NCI-H524 (cell line): ENCODE measurements at places on chromosomes 1 and 21.

- DNase-seq, result peak; percentile 83
Observed at GRCh38 chr1:72283307-72284083, 1.2 kb upstream of the NEGR1 start.

DNA sequence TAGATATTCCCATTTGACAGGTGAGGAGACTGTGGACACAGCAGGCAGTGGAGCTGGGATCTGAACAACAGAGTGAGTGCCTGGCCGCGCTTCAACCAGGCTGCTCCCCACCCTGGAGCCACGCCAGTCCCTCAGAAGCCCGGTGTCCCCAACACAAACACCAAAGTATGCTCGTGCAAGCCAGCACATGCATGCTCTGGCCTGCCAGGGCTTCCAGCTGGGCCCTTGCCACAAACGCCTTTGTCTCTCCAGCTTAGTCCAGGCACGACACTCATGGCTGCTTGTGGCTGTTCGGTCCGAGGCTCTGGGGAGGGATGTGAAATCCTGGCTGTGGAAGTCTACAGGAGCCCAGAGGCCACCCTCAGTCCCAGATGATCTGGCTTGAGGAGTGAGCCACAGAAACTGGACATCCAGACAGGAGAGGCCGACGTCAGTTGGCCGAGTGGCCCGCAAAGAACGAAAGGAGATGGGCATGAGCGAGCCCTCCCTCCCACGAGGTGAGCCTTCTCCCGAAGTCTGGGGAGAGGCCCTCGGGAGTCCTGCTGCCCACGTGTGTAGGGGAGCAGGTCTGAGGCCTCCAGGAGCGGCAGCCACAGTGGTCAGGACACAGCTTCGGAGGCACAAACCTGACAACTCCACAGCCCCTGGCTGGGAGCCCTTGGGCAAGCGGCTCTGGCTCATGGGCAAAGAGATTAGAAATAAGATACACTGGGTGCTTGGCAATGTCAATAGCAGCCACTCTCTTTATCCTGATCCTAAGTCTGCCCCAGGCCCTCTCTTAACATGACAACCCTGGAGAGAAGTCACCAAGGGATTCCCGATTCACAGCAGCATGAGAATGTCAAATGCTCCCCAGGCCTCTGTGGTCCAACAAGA, 117.1 kb upstream of the IFFO2 start:
- DNase-seq, result no peak

DNA sequence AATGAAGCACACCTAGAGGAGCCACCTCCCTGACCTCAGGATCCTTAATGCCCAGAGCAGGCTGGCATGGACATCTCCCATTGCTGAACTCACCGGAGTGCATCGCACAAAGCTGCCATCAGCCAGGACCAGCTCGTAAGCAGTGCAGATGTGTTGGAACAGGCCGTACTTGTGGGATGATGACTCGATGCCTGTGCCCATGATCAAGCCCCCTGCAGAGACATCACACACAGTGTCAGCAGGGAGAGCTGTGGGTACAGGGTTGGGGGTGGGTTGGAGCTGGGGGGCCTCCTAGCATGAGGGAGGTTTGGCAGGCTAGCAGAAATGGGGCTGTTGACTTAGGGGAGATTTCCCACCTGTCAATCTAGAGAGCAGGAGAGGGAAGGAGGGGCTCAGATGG, 12.0 kb downstream of the DHCR24 start:
- no peak for DNase-seq

DNA sequence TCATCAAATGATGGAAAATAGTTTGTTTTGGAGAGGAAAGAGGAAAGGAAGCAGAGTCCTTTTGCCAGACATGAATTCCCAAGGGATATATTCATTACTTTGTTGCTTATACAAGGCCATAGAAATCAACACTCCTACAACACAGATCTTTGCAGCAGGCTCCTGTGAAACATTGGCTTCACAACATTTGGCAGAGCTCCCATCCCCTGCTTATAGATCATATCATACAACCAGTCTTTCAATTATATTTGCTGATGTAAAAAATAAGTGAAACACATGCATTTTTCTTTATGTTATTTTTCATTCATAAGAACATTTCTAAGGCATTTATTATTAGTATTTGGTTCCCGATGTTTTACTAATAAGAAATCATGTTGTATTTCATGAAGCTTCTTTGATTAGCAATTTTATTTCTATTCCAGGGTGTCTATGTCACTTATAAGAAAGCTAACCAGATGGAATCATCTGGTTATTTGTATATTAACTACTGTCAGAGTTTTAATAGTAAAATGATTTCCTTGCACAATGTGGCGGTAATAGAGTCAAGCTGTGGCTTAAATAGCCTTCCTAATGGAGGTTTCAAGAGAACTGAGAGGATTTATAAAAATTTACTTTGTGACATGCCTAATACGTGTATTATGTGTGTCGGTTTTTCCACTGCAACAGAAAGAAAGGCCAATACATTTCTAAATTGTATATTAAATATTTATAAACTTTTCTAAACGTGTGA, 470.3 kb upstream of the NCAM2 start:
- no peak for DNase-seq

- DNase-seq, result no peak
Observed at GRCh38 chr21:35149698-35150097, 100.6 kb upstream of the RUNX1 start.

DNA sequence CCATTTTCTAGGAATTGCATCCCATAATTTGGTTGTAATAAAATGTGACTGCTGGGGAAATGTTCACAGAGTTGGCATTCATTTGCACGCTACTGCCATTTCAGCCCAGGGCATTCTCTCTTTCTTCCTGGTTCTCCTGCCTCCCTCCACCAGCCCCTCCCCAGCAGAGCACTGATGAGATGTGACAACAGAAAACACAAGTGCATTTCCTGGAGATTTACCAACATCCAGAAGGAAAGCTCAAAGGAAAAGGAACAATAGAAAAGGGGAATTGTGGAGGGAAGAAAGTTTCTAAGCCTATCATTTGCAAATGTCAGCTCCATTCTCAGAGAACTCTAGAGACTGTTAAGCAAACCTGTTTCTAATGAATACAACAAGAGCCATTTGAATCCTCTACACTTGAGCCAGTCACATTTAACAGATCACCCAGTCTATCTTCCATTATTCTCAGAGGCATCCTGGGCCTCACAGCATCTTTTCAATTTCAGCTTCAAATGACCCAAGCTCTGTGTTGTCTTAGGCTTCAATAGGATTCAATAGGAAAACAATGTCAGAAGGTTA, 395.6 kb upstream of the PBX1 start:
- DNase-seq, result no peak

GRCh38 chr1:4781646-4782045, 127.2 kb downstream of the AJAP1 start:
- DNase-seq, result no peak

- no peak for DNase-seq
Observed at GRCh38 chr1:227043755-227044154, 103.7 kb downstream of the COQ8A start.

GRCh38 chr1:62233926-62234450, 39.3 kb downstream of the L1TD1 start:
- DNase-seq, result no peak

DNA sequence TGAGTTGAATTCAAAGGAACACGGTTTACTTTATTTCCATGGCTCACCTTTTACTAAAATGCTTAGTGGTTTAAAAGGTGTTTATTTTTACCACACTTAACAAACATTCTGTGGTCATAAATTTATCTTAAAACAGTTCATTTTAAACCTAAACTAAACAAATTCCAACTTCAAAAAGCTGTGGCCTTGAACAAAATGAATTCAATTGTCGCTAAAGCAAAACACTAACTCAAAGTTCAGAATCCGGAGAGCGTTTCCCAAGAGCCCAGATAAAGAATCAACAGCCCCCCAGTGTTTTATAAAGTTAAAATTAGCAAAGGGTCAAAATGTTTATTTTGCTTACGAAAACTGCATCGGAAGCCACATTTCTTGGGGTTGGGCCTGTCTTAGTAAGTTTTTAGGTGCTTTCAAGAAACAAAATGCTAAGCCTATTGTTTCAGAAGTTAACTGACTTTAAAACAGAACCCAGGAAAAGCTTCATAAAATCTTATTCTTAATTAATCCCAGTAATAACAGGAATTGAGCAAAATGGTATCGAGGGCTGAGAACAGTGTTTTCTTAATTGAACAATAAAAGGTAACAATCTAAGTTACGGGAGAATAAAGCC, 1.3 kb downstream of the PUM1 start:
- DNase-seq, result no peak

DNA sequence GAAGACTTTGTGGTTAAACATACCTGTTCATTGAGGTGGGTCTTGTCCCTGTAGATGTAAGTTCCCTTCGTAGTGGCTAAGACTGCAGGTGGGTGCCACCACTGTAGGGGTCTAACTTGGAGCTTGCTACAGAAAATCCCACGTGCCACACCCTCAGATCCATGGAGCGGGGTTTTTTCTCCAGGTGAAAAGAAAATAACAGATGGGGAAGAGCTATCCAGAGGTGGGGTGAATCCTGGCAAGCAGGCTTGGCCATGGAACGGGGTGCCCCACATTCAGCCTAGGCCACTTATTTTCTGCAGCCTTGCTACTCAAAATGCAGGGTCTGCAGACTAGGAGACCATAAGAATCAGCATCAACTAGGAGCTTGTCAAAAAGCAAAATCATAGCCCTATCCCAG, 24.0 kb downstream of the EXOC8 start:
- no peak for DNase-seq

GRCh38 chr1:37949524-37950152, 2.8 kb upstream of the INPP5B start:
- DNase-seq, result no peak

GRCh38 chr1:201020040-201020591, 3.4 kb downstream of the KIF21B start:
- peak; percentile 20 for DNase-seq

DNA sequence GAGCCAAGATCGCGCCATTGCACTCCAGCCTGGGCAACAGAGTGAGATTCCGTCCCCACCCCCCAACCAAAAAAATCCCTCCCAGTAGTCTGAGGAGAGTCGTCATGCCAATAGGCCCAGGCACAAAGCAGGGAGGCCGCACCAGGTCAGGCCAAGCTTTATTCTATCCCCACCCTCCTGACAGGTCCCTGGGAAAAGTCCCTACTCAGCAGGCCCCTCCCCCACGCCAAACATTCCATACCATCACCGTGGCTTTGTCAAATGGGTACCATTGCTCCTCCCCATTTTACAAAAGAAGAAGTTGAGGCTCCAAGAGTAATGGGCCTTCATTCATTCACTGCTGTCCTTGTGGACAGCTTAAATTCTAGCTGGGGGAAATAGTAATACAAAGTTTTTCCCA, 5.3 kb downstream of the GPR3 start:
- no peak for DNase-seq

DNA sequence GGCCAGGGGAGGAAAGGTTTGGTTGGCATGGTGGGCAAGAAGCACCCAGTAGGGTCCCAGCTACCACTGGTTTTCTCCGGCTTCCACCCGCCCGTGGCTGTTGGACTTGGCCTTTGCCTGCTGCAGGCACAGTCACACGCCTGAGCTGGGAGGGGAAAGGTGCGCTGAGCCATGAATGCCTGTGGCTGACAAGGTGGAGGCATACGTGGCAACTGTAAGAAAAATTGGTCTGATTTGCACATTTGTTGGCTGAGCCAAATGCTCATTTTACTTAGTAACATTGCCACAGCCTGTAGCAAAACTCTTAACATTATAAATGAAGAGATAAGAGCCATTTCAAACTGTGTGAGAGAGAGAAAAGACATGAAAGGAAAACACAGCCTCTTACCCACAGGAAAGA, 191.6 kb downstream of the PTPRC start:
- DNase-seq, result no peak

- peak; percentile 14 for DNase-seq
Observed at GRCh38 chr1:212621043-212621948, 12.7 kb downstream of the ATF3 start.

DNA sequence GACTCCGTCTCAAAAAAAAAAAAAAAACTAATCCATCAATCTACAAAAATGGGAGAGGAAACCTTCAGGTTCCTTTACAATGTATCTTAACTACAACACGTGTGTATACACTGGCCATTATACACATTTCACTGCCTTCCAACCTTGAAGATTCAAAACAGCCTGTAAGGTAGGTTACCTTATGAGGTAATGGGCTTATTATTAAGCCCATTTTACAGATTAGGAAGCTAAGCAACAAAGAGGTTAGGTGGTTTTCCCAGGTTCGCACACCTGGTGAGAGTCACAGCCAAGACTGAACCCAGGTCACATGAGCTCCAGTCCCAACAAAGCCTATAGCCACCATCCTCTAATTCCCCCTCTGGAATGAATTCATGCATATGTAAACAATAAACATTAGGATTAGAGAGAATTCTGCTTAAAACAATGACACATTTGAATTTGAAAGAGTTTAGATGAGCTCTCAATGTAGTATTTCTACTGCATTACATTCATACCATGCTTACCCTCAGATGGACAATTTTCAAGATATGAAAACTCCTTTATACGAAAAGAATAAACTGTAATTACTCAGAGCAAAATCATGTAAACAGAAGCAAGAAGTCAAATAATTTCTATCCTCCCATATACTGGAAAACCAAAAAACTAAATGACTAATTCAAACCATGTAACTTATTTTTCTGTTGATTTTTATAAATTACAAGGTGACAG, 54.8 kb downstream of the EIF4G3 start:
- DNase-seq, result no peak

DNA sequence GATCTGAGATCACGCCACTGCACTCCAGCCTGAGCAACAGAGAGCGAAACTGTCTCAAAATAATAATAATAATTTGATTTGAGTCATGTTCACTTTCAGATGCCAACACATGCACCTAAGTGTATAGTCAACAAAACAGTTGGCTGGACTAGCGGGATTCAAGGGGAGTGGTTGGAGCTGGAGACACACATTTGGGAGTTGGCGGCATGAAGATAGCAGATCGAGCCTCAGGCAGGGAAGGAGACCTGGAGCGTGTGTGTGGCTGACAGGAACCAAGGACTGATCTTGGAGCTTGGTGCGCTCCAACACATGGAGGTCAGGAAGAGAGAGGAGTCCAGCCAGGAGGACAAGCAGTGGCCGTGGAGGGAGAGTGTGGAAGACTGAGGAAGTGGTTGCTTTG, 14.6 kb upstream of the PGD start:
- no peak for DNase-seq

DNA sequence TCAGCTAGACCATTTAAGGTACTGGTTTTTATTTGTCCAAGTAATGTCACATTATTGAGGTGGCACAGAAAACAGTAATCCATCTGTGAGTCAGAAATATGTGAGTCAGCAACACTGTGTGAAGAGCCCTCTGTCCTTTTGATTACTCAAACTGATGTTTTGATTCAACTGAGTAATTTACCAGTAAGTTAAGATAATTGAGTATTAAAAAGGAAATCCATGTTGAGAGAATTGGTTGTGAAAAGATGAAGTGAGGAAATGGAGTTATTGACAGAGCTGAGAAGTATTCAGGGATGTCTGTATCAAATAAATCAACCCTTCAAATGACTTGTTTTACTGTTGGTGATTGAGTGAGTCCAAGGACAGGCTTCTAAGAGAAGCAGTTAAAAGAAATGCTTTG, 302.7 kb upstream of the SGIP1 start:
- no peak for DNase-seq

DNA sequence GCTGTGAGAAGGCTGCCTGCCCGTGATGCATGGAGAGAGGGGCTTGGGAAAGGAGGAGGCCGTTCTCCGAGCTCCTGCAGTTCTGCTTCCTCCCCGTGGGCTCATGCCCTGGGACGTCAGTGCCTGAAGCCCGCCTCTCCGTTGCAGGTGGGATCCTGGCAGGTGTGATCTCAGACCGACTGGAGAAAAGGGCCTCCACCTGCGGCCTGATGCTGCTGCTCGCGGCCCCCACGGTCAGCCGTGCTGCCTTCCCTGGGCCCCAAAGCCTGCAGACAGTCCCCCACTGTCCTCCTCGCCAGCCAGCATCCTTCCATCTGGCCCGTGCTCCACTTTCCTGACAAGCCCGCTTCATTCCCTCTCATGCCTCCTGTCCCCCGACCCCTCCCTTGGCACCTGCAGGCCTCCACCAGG, 50.9 kb downstream of the SLC37A1 start:
- peak; percentile 89 for DNase-seq

- no peak for DNase-seq
Observed at GRCh38 chr1:115677565-115677964, 35.8 kb downstream of the VANGL1 start.
